Cardiac septum (tissue), 1 donor: ENCODE measurements at places on chromosomes 12 and 14. TPM values are rescaled to one million over a fixed set of nuclear protein-coding genes. Genes with fewer than 3 reads are reported as not detected.

- peak; percentile 19 for DNase-seq
Observed at GRCh38 chr12:37547611-37548010, 769.0 kb upstream of the ALG10B start.

Gene RAD52
- total RNA-seq: 9.2 TPM

DNA sequence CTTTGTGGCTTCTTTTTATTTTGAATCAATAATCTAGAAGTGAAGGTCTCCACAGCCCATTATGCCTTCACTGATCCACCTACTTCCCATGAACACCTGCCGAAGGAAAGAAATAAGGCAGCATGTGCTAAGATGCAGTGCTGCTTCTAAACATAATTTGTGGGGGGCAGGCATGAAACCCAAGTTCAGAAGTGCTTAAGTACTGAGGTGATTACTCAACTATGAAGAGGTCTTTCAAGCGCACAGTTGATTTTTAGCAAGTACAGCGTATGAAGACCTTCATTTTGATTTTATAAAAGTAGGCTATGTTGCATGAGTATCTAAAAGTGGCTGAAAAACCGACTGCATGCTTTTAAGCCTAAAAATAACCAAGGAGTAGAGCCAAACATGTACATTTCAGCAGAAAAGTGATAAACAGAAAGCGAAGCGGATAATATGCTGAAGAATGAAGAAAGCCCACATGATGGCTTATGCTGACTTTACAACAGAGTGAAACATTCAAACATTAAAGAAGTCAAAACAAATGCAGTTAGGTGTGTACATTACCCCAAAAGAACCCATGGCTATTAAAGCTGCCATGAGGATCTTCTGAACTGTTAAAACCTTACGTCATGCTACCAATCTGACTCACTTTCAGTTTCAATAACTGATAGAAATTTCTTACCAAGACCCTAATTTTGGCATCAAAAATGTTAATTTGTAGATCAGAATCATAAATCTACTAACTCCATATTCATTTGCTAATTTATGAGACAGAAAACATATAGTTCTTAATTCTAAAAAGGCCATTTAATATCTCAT is 29.3 kb downstream of the KICS2 start:
- DNase-seq: no peak

- DNase-seq: no peak
Observed at GRCh38 chr14:60164404-60164711, 840 bp downstream of the DHRS7 start.

Gene CFAP251
- 3.8 TPM for total RNA-seq

Gene TRHDE
- 0.30 TPM for total RNA-seq

DNA sequence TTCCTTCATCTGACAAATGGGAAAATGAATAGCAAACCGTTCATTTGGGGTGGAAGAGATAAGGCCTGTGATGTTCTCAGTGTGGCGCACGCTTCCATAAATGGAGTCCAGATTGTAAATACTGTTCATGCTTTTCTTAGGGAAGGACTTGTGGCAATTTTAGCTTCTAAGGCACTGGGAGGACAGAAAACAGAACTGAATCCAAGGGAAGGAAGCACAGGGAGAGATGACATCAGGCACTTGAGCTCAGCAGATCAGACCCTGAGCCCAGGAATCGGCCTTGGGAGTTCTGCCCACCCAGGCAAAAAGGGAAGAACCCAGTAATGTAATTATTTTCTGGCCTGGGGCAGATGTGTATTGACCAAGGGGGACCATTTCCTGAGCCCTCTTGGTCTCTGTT is 7.2 kb upstream of the SH2B3 start:
- no peak for DNase-seq

GRCh38 chr12:24760162-24760561 is 188.7 kb downstream of the BCAT1 start:
- DNase-seq: no peak

GRCh38 chr12:93102744-93103143 is 173.6 kb upstream of the EEA1 start:
- DNase-seq: no peak

Gene PLCZ1
- not detected for total RNA-seq

- DNase-seq: no peak
Observed at GRCh38 chr14:74299061-74299545, 3.6 kb downstream of the ABCD4 start.

Gene RPGRIP1
- not detected for total RNA-seq

- no peak for DNase-seq
Observed at GRCh38 chr12:124566997-124567672, at the start of gene NCOR2. Gene NCOR2 (minus strand): TSS chr12:124567612. CDS start chr12:124495251, 72,361 bp downstream.
